Amniotic epithelial cell (primary cell): ENCODE measurements at places on chromosomes 11 and 22.

GRCh38 chr11:57072640-57073039, 83.9 kb downstream of the OR5AK2 start:
- peak; percentile 99 for DNase-seq

GRCh38 chr11:92682952-92683351, 286.5 kb upstream of the MTNR1B start:
- no peak for DNase-seq

DNA sequence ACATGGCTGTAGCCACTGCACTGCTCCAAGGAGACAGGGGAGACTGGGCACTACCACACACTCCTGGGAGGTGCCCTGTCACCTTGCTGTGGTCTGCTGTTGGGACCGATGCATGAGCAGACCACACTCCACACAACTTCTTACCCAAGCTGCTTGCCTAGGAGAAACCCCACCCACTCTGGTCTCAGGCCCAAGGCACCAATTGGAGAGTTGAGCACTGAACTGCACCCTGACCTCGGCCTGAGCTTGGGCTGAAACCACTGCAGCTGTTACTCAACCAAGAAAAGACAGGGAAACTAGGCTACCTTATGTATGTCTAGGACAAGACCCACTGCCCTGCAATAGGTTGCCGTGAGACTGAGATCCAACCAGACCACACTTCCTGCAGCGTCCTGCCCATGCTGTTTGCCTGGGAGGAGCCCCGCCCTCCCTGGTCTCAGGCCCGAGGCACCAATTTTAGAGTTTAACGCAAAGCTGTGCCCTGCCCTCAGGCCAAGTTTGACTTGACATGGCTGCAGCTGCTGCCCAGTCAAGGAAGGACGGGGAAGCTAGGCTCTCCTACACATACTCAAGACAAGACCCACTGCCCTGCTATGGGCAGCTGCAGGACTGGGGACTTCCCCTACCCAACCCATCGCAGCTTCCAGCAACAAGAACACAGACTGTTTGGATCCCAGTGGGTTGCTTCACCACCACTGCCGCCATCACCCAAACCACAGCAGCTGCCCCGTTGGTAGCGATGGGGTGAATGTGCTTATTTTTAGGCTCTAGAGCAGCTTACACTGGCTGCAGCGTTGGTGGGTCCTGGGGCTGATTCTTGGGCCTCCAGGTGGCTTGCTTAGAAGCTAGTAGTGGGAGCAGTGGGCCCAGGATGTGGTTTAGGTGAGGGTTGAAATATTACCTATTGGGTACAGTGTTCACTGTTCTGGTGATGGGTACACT, 66.8 kb downstream of the BRD1 start:
- DNase-seq, result peak; percentile 7

DNA sequence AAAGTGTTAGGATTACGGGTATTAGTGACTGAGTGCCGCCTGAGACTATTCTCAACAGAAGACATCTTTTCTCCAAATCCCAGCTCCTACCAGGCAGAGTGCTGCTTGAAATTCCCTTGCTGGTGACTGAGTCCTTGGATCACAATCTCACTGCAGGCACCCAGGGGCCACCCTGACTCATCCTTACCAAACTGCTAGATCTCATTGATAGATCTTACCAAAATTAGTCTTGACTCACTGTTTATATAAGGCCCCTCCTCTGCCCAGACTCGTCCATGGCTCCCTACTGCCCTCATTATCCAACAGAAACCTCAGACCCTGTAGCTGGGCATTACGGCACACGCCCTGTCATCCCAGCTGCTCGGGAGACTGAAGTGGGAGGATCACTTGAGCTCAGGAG, 14.7 kb downstream of the TBC1D10A start:
- peak; percentile 80 for DNase-seq

- DNase-seq, result peak; percentile 38
Observed at GRCh38 chr11:12008790-12009616, 577 bp upstream of the DKK3 start.

DNA sequence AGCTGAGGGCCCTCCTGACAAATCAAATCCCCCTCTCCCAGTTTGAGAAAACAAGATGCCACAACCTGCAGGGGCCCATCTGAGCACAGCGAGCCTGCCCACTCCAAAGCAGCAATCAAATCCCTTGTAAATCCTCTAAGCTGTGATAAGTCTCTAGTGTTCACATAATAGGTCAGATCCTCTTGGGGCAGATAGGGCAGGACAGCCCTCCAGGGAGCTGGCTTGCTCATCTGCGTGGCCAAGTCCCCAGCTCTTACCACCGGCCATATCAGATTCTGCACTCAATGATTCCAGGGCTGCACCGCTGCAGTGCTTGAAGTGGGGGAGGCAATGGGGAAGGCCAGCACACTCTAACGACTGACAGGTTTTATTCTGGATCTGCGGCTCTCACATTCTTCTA, 29.6 kb upstream of the FLI1 start:
- DNase-seq, result no peak

GRCh38 chr11:114367244-114367957, 32.9 kb downstream of the C11orf71 start:
- DNase-seq, result no peak

DNA sequence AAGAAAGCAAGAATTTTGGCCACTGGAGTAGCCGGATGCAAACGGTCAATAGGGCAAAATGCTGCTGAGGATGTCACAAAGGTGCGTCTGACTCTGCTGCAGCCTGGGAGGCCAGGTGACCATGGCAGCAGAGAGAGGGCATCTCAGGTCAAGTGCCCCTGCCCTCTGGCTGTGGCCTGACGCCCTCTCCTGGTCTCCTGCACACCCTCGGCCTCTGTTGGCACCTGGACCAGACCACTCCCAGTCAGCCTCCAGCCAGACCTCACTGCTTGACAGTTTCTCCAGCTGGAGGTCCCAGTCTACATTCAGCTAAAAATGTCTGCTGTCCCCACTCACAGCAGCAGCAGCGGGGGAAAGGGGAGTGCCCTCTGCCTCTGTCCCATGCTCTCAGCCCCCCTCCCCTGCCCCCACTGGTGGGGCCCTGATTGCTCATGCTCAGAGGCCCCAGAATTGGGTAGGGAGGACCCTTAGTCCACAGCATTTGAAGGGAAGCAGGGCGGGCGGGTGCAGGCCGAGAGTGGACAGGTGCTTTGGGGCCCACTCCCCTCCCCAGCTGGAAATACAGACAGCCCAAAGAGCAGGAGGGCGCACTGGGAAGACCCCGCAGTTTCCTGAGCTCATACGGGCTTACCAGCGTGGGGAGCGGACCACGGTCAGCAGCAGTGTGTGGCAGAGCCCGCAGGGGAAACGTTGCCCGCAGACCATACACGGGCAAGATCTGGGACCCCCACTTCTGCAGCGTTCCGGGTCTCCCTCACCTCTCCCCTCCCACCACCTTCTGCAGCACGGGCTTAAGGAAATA, 1.6 kb upstream of the BRSK2 start:
- no peak for DNase-seq

DNA sequence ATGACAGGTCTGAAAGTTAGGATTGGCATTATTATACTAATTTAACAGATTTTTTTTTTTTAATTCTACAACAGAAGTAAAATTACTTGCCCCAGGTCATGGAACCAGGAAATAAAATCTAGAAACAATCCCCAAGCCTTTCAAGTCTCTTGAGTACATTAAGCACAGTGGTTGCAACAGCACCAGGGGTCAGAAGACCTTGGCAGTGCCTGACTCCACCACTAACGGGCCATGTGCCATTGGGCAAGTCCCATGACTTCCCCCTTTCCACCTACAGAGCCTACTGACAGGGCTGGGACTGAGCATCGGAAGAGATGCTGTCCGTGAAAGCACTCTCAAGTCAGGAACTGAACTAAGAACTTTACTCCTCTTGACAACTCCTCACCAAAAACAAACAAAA, 98.6 kb upstream of the AKIP1 start:
- DNase-seq, result peak; percentile 70

- no peak for DNase-seq
Observed at GRCh38 chr22:22810471-22810870, 77.1 kb upstream of the IGLL5 start.

DNA sequence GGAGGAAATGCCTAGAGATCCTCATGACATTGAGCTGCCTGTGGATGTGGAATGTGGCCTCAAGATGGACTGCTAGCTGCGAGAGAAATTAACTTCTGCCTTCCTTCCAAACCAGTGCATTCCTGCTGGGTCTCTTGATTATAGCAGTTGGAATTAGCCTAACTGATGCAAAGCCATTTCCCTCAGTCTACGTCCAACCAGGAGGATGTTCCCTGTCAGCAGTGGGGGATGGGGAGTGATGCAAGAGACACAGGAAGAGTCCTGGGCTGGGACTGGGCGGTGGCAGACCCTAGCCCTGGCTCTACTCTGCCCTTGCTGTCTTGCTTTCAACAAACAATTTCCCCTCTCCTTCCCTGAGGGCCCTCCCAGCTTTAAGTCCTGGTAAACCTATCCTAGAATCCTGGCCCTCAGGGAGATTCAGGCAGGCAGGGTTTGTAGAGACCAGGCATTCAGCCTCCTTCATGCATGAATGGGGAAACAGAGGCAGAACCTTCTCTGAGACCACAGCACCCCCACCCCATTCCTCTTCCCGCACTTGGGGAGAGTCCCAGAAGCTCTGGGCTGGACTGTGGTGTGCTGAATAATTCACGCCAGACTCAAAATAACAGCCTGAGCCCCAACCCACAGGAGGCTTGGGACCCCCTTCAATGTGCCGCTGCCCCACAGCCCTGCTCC, 17.0 kb downstream of the C11orf96 start:
- no peak for DNase-seq

DNA sequence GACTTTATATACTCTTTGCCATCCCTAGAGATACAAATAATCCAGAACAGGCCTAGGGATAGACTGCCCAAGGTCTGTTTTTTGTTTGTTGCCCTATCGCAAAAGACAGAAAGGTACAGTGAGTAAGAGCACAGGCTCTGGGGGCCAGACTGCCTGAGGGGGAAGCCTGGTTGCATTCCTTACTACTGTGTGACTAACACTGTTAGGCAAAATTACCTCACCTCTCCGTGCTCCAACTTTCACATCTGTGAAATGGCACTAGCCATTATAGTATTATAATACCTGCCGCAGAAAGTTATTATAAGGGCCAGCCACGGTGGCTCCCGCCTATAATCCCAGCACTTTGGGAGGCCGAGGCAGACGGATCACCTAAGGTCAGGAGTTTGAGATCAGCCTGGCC, 14.5 kb downstream of the SLC35F2 start:
- DNase-seq, result peak; percentile 79

GRCh38 chr11:130771708-130772107, 144.6 kb downstream of the SNX19 start:
- no peak for DNase-seq

DNA sequence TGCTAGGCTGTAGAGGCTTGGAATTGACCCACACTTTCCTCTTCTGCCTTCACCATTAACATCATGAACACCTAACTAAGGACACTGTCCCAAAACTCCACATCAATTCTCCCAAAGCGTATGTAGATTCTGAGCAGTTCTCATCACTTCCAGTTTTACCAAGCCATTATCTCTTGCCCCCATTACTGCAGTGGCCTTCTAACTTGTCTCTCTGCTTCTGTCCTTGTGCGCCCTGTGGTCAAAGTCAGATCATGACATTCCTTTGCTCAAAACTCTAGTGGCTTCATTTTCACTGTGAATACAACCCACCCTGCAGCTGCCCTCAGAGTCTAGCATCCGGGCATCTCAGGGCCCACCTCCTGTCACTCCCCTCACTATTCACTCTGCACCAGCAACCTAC, 13.1 kb upstream of the TOP3B start:
- DNase-seq, result no peak

DNA sequence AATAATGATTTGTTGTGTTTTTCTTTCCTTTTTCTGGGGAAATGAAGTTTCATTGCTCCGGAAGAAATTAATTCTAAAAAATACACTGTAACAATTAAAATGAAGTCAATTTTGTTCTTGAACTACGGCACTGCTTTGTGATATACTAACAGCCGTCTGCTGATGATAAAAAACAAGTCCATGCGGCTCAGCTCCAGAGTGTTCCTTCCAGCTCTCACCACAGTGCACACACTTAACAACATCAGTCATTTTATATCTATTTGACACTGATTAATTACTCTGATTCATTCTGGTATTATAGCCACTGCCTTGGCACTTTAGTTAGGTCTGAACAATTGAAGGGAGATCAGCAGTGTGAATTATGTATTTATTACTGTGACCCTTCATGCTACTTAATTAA, 97.4 kb upstream of the SLC6A5 start:
- DNase-seq, result peak; percentile 46

GRCh38 chr11:35511666-35512065, 13.8 kb downstream of the PAMR1 start:
- DNase-seq, result peak; percentile 69

- DNase-seq, result no peak
Observed at GRCh38 chr11:126466236-126467045, 111.0 kb downstream of the ST3GAL4 start.

DNA sequence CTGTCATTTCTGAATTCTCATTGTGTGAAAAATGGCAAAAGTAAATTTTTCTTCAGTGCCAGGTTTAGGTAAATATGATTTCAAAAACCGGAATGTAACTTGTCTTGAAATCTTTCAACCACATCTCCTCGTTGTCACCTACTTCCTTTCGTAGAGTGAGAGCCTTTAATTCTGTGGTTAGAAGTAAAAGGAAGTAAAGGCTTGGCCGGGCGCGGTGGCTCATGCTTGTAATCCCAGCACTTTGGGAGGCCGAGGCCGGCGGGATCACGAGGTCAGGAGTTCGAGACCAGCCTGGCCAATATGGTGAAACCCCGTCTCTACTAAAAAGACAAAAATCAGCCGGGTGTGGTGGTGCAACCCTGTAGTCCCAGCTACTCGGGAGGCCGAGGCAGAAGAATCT, 29.8 kb downstream of the SGSM3 start:
- no peak for DNase-seq

DNA sequence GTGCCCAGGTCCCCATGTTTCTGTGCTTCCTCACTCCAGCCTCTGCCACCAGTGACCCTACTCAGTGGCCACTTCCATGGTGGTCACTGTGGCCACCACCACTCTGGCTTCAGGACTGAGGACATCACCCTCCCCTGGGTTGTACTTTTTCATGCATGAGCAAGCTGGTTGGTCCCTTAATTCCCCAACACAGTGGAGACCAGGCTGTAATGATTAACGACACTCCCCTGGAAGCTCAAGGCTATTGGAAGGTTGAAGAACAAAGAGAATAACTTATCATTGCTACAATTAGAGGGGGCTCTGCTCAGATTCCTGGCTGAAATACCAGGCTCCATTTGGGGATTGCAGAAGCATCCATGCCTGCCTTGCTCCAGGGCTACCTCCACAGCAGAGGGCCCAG, 10.5 kb downstream of the PLAAT4 start:
- no peak for DNase-seq

DNA sequence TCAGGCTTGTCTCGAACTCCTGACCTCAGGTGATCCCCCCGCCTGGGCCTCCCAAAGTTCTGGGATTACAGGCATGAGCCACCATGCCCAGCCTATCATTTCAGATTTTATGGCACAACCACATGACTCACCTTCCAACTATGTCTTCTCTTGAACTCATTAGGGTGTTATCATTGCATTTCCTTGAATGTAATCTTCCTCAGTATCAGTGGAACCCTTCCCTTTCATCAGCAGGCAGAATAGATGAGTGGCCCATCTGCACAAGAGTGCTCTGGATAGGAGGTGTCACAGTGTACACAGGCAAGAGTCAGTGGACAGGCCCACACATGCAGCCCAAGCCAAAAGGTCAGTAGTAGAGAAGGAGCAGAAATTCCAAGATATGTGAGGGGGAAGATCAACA, 29.1 kb upstream of the AQP11 start:
- DNase-seq, result peak; percentile 85
